Fibroblast of upper back skin (primary cell): ENCODE measurements at places on chromosomes 7 and 10.

DNA sequence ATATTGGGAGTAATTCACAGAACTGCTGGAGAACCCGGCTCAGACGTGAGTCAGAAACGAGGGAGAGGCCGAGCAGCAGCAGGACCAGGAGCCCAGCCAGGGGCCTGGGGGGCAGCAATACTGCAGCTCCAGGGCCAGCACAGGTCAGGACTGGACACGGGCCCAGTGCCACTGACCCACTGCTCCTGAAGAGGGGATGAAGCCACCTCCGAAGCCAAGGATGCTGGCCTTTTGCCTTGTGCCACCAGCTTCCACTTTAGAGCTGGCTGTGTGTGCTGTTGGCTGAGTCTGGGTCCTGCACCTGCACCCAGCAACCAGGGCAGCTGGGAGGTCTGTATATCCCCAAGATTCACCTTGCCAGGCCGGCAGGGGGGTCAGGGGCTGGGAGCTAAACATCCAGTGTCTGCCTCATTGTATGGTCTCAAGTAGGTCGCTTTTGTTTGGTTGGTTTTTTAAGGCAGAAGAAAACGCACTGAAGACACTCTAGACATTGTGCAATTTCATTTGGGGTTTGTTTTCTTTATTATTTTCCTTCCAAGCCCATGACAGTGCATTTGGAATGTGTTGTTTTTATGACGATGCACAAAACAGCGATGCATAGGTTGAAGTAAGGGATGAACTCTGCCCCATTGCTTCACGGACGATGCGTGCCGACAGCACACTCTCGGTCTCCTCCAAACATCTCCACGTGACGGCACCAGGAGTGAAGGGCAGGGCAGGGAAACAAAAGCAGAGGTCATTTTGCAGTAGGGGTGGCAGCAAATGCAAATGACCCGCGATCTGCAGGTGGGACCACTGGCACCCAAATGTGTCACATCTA, 27.7 kb upstream of the INSIG1 start:
- DNase-seq, result no peak

DNA sequence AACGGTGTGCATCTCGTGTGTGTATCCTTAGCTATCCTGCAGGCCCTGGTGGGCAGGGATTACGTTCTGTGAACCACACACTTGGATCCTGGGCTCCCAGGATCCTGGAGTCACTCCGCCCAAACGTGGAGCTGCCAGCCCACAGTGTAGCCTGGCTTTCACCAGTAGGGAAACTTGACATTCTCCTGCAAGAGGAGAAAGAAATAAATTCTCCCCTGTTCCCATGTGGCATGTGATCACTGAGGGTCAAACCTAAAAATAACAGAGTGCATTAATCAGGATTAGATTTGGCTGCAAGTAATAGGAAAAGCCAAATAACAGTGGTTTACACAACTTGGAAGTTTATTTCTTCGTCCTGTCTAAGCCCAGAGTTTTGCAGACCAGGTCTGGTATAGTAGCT, 32.3 kb downstream of the PALD1 start:
- no peak for DNase-seq

GRCh38 chr7:87328281-87328680, 17.2 kb upstream of the CROT start:
- DNase-seq, result no peak

- no peak for DNase-seq
These were observed 2.4 kb downstream of the NKX2-3 start for GRCh38 chr10:99534939-99535763.

DNA sequence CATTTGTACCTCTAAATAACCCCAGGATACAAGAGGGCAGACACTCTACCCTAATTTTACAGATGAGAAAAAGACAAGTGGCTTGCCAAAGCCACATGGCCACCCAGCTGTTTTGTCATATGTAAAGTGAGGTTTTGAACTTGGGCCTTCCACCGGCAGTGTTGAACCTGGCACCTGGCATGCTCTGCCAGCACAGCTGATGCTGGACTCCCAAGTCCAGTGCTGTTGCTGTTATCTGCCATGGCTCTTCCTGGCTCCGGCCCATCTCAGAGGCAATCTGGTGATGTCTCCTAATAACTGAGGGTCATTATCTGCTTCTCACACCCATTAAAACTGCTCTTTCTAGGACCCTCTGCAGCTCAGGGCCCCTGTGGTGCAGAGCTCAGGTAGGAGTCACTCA, 25.0 kb downstream of the BCCIP start:
- no peak for DNase-seq

GRCh38 chr10:102624751-102625645, 19.3 kb upstream of the TRIM8 start:
- no peak for DNase-seq

DNA sequence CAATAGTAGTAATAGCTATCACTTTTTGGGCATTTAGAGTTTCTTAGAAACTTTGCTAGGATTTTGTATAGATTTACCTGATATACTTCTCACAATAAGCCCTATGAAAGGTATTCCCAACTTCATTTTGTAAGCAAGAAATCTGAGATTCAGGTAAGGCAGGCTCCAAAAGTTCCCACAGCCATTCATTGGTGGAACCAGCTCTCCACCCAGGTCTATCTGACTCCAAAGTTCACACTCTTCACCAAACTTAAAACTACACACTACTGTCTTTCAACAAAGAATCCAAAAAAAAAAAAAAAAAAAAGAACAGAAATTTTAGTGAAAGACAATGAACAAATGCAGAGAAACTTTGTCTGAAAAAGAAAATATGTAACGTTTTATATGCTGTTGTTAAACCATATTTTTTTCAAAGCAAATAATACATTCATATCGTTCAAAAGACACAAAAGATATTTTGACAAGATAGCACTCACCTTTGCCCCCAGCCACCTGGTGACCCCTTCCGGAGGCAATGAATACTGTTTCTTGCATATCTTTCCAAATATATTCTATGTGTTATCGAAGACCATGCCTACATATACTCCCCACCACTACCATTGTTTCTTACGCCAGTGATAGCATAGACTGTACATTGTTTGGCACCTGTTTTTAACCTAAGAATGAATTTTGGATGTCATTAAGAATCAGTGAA, 108.2 kb downstream of the C1GALT1 start:
- no peak for DNase-seq

- peak; percentile 74 for DNase-seq
These were observed 24.1 kb downstream of the PDLIM1 start for GRCh38 chr10:95266674-95267095.

GRCh38 chr7:2754912-2755311, 66.9 kb downstream of the AMZ1 start:
- DNase-seq, result no peak

DNA sequence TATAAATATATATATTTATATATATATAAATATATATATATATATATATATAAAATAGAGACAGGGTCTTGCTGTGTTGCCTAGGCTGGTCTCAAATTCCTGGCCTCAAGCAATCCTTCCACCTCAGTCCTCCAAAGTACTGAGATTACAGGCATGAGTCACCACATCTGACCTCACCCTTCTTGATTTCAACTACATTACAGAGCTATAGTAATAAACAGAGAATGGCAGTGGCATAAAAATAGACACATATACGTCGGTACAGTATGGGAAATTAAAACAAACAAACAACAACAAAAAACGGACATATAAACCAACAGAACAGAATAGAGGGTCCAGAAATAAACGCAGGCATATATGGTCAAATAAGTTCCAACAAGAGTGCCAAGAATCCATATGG, 77.6 kb upstream of the PPP1R3A start:
- DNase-seq, result no peak

- no peak for DNase-seq
These were observed 36.5 kb downstream of the SH3PXD2A start for GRCh38 chr10:103818765-103819374.

- DNase-seq, result no peak
These were observed 517.5 kb downstream of the DNAJB6 start for GRCh38 chr7:157854066-157854891.

- no peak for DNase-seq
These were observed 361.6 kb upstream of the GRM3 start for GRCh38 chr7:86282014-86282682.

DNA sequence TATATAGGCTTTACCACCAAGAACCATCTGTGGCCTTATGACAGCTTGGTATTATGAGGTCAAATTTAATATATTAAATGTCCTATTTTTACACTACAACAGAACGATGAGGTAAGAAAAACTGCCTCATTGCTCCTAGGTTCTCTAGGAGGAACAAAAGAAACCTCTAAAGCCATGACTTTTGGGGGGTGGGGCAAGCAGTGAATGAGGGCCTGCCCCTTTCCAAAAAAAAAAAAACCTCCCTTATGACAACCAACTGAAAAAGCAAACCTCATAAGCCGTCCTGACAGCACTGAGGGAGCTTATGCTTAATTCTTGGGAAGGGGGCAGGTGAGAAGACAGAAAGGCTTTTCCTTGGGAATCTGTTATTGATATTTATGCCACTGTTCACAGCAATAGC, 116.6 kb downstream of the KMT2E start:
- DNase-seq, result no peak

- DNase-seq, result no peak
These were observed 151.6 kb upstream of the VSTM2A start for GRCh38 chr7:54390565-54390964.

DNA sequence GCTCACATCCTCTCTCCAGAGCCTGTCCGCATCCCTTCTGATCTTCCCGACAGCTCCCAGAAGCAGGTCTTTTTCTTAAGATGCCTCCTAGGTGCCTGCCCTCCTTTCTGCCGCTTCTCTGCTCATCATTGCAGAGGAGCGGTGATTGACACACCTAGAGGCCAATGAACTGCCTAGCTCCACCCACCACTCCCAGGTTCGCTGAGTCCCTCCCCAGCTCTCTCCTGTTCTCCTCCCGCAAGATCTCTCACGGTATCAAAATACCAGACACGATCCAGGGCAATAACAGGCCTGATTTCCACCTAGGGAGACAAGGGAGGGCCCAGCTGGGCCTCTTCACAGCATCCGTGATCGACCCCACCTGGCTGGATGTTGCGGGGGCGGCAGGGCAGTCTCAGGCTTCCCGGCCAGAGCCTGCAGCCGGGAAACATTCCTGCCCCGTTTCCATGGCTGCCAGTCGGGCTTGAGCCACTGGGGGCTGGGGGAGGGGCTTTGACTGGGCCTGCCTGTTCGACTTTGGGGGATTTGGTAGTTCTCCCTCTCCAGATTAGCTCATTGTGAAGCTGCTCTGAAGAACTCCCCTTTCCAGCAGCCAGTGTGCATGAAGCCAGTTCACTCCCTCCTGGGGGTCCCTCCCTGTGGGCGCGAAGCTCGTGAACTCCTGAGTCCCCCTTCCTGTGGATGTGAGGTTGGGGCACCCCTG, 373.5 kb downstream of the RPS24 start:
- DNase-seq, result peak; percentile 90

- DNase-seq, result no peak
These were observed 82.3 kb downstream of the ADK start for GRCh38 chr10:74233281-74233680.

GRCh38 chr10:45446858-45447257, 72.8 kb downstream of the ALOX5 start:
- no peak for DNase-seq

- no peak for DNase-seq
These were observed 7.9 kb downstream of the NUB1 start for GRCh38 chr7:151349507-151349853.

GRCh38 chr7:4838626-4839334, 23.1 kb downstream of the PAPOLB start:
- DNase-seq, result no peak

DNA sequence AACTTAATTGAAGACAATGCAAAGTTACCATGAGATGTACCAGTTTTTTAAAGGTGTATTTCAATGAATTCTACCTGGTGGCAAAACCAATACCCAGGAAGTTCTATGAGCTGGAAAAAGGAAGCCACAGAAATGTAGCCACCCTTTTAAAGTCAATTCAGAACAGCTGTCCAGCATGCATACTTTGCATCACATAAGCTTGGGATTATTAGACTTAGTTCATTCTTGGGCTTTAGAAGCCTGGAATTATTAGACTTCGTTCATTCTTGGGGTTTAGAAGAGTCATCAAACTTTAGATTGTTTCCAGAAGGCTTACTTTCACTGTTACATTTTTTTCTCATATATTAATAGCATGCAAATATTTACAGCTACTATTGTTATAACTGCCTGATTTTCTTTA, 20.9 kb downstream of the SLC25A13 start:
- DNase-seq, result peak; percentile 83

- DNase-seq, result no peak
These were observed 1.1 kb downstream of the ADK start for GRCh38 chr10:74151879-74152722.

- DNase-seq, result no peak
These were observed 30.5 kb downstream of the DLG5 start for GRCh38 chr10:77896058-77896457.

DNA sequence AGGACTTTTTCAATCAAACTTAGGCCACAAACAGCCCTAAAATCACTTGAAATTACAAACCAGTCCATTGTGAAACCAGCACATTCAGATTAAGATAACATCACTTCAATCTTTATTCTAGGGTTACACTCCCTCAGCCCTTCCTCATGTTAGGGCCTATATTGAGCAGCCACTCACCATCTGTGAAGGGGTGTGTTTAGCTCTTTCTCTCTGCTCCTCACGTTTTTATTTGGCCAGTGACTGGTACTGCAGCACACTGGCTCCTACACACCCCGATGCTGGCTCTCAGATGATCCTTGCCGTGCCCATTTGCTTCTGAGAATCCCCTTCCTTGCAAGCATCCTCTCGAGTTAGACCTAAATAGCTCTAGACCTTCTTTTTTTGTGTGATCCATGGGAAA, 604.5 kb downstream of the INHBA start:
- peak; percentile 14 for DNase-seq

DNA sequence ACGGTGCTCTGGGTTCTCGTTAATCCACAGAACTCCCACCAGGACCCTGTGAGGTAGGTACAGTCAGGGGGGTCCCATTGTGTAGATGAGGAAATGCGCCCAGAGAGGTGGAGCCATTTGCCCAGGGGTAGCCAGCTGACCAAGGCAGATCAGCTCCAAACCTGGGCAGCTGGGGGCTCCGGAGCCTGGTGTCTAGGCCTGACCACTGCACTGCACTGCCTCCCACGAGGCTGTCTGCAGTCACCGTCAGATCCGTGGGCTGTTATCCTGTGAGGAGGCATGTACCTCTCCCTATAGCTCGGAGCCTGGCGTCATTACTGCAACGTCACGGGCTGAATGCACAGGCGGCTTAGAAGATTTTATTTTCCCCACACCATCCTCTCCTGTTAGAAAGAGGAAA, 411.8 kb upstream of the FOXK1 start:
- no peak for DNase-seq

- DNase-seq, result peak; percentile 90
These were observed 86.1 kb downstream of the EGFR start for GRCh38 chr7:55104712-55105433.

DNA sequence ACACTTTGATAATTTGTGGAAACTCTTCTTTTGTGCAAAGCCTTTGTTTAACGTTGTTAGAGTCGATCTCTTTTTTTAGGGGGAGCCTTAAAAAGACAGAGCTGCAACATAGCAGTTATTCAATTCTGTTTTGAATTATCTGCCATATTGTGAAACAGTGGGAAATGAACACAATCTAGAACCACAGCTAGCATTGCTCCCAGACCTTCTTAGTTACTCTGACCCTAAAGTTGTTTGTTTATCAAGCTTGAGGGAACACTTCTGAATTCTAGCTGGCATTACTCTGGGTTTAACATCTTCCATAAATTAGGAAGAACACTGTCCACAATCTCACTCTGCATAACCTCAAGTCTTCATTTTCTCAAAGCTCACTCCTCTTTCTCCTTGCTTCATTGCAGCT, 217.7 kb downstream of the PRKG1 start:
- no peak for DNase-seq
